ENCODE measurements at places on chromosomes 6 and 20.

GRCh38 chr6:11535801-11536230 is 1.7 kb upstream of the TMEM170B start:
- DNase-seq = no peak

GRCh38 chr20:32436142-32436861 is 78.2 kb downstream of the ASXL1 start:
- no peak for DNase-seq

DNA sequence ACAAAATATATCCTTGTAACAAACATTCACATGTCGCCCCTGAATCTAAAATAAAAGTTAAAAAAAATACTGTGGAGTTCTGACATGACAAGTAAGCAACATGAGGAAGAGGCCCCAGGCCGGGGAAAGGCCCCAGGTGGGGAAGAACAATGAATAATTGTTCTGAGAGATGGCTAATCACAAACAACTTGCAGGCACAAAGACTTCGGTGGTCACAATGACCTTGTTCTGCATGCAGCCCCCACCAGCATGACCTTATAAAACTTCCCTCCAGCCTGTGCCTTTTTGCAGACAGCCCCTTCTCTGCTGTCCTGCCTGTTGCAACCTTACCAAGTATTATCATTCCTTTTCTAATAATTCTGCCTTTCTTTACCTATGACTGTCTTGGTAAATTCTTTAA is 95.7 kb upstream of the MYLIP start:
- no peak for DNase-seq

DNA sequence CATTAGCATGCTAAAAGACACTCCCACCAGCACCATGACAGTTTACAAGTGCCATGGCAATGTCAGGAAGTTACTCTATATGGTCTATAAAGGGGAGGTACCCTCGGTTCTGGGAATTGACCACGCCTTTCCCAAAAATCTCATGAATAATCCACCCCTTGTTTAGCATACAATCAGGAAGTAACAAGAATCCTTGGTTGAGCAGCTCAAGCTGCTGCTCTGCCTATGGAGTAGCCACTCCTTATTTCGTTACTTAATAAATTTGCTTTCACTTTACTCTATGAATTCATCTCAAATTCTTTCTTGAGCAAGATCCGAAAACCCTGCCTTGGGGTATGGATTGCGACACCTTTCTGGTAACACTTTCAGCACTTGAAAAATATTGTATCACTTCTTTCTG is 243.0 kb downstream of the BMP2 start:
- DNase-seq = no peak

DNA sequence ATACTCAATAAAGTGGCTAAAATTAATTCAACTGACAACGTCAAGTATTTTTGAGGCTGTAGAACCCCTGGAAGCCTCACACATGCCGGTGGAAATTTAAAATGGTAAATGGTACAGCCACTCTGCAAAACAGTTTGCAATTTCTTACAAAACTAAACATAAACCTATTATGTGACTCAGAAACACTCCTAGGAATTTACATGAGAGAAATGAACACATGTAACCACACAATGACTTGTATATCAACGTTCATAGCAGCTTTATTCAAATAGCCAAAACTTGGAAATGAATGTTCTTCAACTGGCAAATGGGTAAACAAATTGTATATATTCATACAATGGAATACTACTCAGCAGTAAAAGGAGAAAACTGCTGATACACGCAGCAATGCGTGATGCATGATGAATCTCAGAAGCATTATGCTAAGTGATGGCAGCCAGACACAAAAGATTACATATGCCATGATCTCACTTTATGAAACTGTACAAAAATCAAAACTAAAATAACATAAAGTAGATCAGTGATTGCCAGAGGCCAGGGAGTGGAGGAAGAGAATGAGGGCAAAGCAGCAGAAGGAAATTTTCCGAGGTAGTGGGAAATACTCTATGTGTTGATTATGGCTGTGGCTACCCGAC is 112.5 kb downstream of the FAM50B start:
- no peak for DNase-seq

- no peak for DNase-seq
Observed at GRCh38 chr6:105753207-105753606, 332.9 kb upstream of the PRDM1 start.

DNA sequence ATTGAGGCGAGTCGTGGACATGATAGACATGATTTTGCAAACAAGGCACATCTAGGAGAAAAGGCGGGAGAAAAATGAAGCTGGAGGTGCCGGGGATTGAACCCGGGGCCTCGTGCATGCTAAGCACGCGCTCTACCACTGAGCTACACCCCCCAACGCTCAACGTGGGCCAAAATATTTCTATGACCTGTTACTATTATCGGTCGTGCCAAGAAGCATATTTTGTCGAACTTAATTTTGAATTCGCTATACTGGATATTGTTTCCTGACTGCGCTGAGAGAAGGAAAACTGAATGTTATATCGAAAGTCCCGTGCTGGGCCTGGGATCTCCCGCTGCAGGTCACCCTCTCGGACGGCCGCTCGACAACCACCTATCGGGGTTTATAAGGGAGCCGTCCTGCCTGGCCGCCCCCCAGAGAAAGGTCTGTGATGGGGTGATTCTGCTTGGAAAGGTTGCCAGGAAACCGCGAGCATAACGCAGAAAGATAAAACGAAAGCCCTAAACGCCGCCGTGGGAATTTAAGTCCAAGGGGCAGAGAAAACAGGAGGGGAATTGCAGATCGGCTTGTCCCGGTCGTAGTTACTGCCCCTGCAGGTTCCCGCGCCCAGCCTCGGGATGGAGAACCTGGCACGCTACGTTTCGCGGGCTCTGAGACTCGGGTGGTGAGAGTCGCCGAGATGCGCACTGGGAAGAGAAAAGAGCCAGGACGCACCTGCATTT is 60.0 kb downstream of the TRIM27 start:
- DNase-seq = peak; percentile 63

- no peak for DNase-seq
Observed at GRCh38 chr6:129678463-129678862, 31.5 kb downstream of the ARHGAP18 start.

DNA sequence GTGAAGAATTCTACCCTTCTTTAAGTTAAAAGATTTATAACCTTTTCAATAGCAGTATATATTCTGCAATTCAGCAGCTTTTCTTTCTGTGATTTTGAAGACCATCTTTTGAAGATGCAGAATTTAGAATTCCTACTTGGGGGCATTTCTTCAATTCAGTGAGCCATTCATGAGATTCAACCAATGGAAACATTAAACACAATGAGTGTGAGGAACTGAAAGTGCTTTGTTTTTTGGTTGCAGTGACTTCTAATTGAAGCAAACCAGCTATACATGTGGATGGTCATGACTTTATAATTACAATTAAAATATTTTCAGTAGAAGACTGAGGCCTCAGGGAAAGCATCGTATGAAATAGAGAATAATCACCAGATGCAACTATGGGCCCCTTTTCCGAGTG is 108.3 kb downstream of the CARMIL1 start:
- DNase-seq = no peak

GRCh38 chr6:98274691-98275090 is 559.7 kb upstream of the POU3F2 start:
- no peak for DNase-seq

DNA sequence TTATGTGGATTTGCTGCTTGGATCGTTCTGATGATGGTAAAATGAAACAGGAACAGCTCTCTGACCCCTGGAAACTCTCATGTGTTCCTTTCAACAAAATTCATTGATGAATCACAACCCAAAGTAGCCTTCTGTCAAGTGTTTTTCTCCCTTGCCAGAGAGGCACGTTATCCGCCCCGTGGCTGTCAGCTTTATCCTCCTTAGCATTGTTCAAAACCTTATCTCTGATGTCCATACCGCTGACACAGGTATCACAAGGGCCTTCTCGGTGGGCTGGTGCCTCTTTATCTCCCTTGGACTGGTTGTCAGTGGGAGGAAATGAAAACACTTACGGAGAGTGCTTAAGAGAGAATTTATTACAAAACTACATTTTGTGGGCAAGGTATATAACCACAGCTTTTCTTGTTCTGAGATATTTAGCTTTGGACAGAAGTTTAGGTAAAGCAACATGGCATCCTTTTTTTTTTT is 84.9 kb downstream of the TIAM2 start:
- DNase-seq = no peak

- DNase-seq = peak; percentile 51
Observed at GRCh38 chr6:104633125-104633524, 226.6 kb downstream of the HACE1 start.

- no peak for DNase-seq
Observed at GRCh38 chr6:159989492-159990480, 20.9 kb downstream of the IGF2R start.

- no peak for DNase-seq
Observed at GRCh38 chr6:26175428-26176181, 88.4 kb downstream of the HFE start.

- no peak for DNase-seq
Observed at GRCh38 chr6:29679962-29680361, 990 bp downstream of the ZFP57 start.
